NCI-H1694 (cell line): ENCODE measurements at places on chromosomes 3 and 15.

GRCh38 chr3:159280386-159281191 is 478.7 kb downstream of the MFSD1 start:
- no peak for DNase-seq

DNA sequence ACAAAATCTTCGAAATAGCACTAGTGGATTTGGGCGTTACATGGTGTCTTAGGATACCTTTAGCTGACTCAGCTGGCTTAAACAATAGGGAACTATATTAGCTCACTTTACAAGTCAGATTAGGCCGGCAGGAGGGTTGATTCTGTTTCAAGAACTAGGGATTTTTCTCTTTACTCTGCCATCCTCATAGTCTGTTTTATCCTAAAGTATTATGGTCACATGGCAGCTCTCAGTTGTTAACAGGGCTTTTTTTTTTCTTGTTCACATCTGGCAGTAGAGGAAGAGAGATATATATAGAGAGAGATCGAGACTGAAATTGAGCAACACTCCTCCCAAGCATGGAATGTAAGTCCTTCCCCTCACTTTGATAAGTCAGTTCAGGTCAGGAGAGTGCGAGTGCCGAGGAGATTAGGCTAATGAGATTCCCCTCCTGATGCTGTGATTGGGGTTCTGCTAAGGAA is 32.9 kb downstream of the CHP1 start:
- no peak for DNase-seq

DNA sequence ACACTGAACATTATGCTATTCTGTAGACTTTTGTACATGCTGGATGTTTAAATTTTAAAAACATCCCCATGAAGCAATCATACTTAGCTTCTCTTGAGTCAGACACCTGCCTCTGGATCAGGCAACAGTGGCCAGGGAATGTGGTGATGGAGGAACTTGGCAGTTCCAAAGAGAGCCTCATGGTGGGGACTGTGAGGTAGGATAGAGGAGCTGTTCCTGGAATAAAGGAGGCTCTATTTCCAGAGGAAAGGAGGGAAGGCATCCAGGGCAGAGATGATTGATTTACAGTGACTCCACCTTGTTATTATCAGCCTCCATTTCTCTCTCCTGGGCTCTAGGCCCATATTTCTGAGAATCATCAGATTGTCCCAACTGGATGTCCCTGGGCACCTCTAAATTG is 35.0 kb upstream of the ABHD17C start:
- DNase-seq: no peak

DNA sequence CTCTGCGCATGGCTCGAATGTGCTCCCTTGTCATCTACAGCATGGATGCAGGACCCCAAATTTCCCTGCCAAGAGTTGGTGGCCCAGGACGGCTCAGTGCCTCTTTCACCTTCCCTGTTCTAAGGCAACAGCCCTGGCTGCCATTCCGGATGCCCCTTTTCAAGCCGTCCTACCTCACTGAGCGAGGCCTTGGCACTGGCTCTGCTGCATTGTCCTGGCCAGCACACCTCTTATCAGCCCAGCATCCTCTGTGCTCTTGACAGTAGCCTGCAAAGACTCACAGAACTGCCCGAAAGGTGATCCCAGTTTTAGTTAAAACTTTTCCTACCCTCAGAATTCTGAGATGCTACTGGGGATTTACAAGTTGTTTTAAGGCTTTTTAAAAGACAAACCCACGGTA is 122.0 kb downstream of the MECOM start:
- DNase-seq: no peak

- no peak for DNase-seq
These were observed 390.1 kb downstream of the IL20RB start for GRCh38 chr3:137347817-137348368.

DNA sequence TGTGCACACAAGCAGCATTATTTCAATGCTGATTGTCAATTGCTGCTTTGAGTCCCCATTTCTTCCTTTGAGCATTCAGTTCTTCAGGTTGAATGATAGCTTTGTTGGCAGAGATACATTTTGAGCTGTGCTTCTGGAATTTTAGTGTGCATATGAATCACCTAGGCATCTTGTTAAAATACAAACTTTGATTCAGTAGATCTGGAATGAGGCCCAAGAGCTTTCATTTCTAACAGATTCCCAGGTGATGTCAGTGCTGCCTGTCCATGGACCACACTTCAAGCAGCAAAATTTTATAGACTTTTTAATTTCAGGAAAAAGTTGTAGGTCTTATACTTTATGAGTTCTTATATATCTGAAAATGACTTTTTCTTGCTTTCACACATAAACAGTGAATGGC is 131.1 kb downstream of the ADAMTSL3 start:
- no peak for DNase-seq
